ENCODE measurements at places on chromosomes 1 and 21. TPM values are rescaled to one million over a fixed set of nuclear protein-coding genes. Genes with fewer than 3 reads are reported as not detected.

DNA sequence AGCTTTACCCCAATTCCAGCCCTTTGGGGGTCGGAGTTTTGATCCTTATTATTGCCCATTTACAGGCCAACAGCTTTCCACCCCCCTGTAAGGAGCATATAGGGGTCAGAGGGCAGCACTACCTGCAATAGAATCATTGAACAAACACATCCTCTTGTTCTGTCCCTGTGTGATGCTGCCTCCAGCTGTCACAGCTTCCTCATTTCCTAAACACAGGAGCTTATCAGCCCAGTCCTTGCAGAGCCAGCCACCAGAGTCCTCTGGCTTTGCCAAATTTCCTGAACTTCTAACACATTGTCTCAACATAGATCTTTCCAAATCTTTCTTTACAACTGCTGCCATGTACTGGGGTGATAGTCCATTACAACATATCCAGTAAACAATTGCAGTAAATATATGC lies 32.8 kb upstream of the PTBP2 start:
- no peak for DNase-seq
- H3K36me3 ChIP-seq: no peaks in the 10 kb centered on the region
- H3K27me3 ChIP-seq: no peaks in the 10 kb centered on the region

DNA sequence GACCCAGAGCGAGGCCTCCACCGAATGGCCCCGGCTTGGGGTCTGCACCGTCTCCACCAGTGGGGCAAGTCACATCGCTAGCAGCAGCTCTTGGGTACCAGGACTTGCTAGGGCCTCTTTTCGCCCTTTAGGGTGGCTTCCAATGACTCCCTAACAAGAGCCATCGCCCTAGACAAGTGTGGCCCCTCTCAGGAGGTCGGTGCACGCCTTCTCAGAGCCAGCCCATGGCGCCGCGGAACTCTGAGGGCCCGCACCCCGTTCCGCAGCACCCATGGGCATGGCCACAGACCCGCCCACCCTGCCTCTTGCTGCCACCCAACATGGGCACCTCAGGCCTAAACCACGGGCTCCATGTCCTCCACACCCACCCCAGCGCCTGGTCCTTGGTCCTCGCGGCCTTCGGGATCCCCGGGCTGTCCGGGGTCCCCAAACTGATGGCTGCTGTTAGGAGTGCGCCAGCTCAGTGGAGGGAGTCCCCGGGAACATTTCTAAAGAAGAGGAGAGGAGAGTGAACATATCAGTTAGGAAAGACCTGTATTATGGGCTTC lies 3.2 kb upstream of the CACNA1S start:
- H3K27me3 ChIP-seq: peaks cover 39% of the 10 kb centered on the region
- no peak for DNase-seq
- H3K4me3 ChIP-seq: peak overlapping the region; percentile 9
- no peak overlapping the region for H3K27ac ChIP-seq
- peaks cover 7% of the 10 kb centered on the region for H3K4me1 ChIP-seq
- H3K36me3 ChIP-seq: no peaks in the 10 kb centered on the region

- no peak for DNase-seq
- H3K4me1 ChIP-seq: peaks cover 24% of the 10 kb centered on the region
- no peaks in the 10 kb centered on the region for H3K27me3 ChIP-seq
- H3K4me3 ChIP-seq: peak overlapping the region; percentile 23
Measured at GRCh38 chr1:233673261-233673946, 59.5 kb downstream of the KCNK1 start.

GRCh38 chr1:247387565-247387964 lies 28.4 kb upstream of the NLRP3 start:
- no peak overlapping the region for H3K4me3 ChIP-seq
- no peaks in the 10 kb centered on the region for H3K36me3 ChIP-seq

DNA sequence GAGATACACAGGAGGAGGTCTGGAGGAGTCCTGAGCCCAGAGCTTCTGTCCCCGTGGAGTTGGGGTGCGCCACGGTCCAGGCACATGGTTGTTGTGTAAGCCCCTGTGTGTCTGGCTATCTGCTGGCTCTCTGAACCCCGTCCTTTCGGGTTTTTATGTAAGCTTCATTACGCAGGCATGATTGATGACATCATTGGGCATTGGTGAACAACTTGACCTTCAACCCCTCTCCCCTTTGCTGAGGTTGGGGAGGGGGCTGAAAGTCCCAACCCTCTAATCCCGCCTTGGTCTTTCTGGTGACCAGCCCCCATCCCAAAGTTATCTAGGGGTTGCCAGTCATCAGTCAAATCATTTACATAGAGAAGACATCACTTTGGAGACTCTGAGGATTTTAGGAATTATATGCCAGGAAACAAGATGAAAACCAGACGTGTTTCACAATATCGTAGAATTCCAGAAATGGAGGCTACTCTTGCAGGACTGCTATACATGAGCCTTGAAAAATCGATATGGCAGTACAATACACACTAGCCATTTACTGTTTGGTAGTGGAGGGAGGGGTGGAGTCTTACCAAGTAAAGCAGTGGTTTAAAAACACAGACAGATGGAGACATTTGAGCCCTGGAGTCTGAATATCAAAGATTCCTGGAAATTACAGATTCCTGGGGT lies 69.8 kb upstream of the SCAF4 start:
- no peak overlapping the region for H3K27ac ChIP-seq
- H3K4me1 ChIP-seq: peaks cover 48% of the 10 kb centered on the region
- H3K36me3 ChIP-seq: no peaks in the 10 kb centered on the region

DNA sequence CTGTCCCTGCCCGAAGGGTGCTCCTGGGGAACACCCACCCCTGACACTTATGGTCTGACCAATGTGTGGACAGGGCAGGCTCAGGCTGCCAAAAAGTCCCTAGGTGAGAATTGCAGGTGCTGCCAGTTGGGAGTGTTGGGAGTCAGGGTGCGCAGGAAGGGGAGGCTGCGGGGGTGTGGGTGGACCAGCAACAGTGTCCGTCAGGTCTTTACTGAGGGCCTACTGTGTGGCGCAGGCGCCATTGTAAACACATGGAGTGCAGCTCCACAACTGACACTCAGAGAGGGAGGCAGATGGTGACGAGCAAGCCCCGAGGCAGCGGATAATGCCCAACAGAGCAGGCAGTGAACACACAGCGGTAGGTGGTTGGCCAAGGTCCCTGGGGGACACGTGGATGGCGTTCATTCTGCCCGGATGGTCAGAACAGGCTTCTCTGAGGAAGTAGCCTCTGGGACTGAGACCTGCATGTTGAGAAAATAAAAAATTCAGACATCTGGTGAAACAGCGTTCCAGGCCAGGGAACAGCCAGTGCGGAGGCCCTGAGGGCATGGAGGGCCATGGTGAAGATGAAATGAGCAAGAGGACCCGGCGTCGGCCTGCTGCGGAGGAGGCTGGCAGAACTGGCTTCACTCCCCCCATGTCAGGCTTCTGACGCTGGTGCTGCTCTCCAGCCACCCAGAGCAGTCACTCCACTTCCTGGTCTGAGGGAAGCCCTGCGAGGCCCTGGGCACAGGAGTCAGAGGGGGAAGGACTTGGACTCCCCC lies 136.2 kb upstream of the ZBTB40 start:
- no peaks in the 10 kb centered on the region for H3K36me3 ChIP-seq
- H3K4me3 ChIP-seq: no peak overlapping the region
- H3K27me3 ChIP-seq: no peaks in the 10 kb centered on the region
- DNase-seq: no peak

Gene AXDND1
- 1.4 TPM for total RNA-seq

Gene TMPRSS3
- total RNA-seq: 1.3 TPM

Gene AK5
- 3.4 TPM for total RNA-seq
